ELF-1 (cell line): ENCODE measurements at places on chromosomes 2 and 18.

GRCh38 chr2:20456116-20456571, 9.3 kb downstream of the RHOB start:
- DNase-seq, result no peak

GRCh38 chr2:166091439-166091838, 36.4 kb downstream of the SCN1A start:
- DNase-seq, result peak; percentile 4

- DNase-seq, result no peak
Measured at GRCh38 chr18:9333441-9334328, 888 bp upstream of the TWSG1 start.

DNA sequence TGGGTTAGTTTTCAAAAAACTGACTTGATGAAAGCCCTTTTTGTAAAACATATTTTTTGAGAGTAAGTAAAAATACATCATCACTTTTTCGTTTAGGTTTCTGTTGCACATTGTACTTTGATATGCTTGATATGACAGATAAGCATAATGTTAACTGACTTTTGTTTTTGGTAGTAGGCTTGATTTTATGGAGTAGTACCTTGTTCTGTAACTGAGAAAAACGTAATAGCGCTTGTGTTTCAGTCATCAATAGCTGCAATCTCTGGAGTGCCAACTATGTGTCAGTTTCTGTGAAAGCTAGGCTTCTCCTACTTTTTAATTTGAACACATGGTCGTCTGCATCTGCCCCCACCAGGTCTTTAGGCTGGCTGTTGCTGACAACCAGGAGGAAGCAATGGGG, 1.3 kb downstream of the LCLAT1 start:
- no peak for DNase-seq

DNA sequence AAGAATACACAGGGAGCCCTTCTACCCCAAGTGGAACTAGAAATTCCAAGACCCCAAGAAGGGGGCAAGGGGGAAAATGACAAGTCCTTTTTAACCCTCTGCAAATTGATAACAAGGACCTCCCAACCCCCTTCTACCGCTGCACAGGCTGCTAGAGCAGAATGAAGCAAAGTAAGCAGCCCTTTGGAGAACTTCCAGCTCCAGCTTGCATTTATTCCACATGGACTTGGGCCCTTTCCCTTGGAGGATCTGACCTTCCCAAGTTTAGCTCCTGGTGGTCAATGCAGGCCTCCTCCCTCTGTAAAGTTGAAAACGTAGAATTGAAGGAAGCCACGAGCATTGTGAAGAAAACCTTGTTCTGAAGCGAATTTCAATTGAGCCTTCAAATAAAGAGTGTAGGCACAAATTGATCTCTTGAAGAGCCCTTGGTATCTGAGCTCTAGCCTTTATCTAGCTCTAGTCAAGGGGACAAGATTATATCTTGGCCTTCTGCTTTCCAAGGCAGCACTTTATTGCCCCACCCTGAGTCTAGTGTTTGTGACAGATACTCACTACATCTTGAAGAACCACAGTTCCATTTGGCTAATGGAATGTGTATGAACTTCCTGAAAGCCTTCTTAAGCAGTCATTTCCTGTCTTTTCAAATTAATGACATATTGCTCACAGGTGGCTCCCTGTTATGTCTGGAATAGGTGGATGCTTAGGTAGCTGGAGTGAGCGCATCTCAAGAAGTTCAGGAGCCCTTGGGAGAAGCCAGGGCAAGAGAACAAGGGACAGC, 37.2 kb downstream of the SLC14A2 start:
- no peak for DNase-seq

DNA sequence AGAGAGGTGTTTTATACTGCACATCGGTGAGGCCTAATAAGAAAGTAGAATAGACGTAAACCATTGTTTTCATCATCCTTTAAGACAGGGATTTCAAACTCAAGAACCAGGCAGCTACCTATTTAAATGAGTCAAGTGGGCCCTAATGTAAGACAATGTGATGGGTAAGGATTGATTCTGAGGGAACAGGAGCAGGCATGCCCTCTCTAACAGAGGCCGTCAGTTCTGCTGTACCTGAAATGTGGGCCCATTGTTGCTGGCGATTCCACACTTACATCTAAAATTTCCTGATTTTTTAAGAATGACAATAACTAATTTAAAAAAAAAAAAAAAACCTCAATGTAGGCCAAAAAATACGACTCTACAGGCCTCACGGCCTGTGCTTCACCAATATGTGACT, 67.5 kb downstream of the ACSL3 start:
- DNase-seq, result no peak

DNA sequence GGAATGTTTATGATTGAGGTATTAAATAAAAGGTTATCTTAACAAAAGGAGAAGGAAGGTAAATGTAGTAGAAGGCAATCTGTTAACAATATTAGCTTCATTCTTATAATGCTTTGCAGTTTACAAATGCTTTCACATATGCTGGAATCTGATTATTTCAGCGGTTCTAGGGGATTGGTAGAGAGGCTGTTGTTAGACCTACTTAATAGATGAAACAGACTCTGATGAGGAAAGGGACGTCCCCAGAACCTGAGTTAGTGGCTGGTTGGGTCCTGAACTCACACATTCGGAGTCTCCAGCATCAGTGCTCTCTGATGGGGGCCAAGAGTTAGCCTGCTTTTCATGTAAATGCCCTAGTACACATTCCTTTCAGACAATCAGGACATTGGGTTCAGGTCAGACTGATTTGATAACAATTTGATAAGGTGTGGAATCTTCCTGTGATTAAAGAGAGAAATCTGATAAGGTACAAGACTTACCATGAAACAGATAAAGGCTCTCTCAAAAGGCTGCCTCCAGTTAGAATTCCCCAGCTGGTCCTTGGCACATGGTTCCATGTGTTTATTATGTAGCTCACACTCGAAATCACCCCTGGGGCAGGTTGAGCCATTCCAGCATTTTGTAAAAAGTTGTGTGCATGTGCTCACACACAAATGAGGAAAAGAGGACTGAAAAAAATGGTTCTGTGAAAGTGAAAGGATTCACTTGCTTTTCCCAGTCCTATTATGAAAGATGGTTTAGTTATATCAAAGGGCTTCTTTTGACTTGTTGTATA, 103.1 kb downstream of the GPD2 start:
- no peak for DNase-seq

DNA sequence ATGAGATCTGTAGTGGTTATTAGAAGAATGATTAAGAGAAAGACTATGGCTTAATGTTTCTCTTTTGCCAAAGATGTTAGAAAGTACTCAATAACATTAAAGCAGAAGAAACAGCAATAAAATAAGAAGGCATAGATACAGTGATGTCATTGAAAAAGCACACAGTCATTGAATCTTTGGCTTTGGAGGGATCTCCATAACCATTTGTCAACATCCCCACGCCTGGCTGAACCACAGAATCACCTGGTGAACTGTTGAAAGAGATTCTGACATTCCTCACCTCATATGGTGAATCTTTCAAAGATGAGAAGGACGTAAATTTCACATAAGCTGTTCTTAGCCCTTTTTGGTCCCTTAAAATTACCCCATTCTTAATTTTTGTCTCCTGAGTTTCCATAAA, 324.6 kb upstream of the NRP2 start:
- no peak for DNase-seq

- DNase-seq, result peak; percentile 66
Measured at GRCh38 chr18:77098538-77099174, 33.9 kb downstream of the MBP start.

DNA sequence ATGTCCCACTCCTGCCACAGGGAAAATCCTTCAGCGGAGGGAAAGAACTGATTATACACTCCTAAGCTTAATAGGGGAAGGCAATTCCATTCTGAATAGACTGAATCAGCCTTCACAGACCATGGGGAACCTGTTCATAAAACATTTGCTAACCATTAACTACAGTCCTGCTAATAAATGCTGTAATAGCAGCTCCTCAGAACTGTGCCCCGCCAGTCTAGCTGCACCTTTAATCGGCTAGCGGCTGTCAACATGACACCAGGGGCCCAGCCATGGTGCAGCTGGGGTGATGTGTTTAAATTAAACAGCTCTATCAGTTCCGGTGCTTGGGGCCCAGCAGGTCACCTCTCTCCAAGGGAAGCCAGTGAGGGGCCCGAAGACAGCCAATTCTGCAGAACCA, 77.8 kb downstream of the GALNT14 start:
- no peak for DNase-seq

- no peak for DNase-seq
Measured at GRCh38 chr2:178846458-178846802, 39.2 kb upstream of the TTN start.

DNA sequence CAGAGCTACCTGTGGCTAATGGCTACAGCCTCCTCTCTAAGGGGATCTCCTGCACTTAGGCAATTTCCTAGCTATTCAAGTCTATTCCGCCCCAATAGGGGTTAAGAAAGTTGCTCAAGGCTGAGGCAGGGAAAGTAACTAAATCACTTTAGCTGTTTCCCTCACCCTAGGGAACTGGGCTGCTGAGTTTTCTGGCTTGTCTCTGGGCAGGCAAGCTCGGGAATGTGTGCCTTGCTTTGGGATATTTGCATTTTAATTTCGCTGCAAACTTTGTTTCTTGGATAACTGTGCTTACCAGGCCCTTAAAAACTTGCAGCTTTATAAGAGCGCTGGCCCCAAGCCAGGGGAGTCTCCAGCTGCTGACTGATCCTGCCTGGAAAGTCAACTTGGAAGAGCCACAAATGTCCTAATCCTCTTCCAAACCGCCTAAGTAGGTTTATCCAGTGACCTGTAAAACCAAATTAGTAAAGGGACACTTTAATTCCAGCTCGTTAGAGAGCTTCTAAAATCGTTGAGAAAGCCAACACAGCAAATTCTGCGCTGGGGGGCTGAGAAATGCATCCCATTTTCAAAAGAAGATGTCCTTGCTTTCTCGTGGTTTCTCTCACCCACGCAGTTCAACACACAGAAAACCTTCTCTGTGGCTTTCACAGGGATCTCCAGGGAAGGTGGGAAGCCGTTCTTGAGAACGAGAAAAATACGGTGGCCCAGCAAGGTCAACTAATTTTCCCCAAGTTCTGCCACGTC, 59.5 kb upstream of the SP3 start:
- peak; percentile 69 for DNase-seq

DNA sequence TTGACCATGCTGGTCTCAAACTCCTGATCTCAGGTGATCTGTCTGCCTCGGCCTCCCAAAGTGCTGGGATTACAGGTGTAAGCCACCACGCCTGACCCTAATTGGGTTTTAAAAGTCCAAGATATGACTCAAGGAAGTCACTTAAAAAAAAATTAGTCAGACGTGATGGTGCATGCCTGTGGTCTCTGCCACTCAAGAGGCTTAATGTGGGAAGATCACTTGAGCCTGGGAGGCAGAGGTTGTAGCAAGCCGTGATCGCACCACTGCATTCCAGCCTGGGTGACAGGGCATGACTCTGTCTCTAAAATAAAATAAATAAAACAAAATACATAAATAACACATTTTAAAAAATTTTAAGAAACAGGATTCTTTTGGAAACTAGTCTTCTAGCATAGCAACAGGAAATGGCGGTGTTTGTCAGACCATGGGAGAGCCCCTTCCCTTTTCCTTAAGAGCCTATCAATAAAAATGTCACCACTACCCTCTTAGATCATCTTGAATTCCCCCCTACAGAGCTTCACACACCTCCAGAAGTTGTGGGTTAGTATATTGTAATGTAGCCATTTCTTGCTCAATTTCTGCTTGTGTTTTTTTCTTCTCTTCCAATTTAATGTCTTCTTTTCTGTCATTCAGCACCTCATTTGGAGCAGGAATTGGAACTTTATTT, 20.1 kb downstream of the SFT2D3 start:
- no peak for DNase-seq

GRCh38 chr2:100408941-100409340, 8.5 kb downstream of the CHST10 start:
- no peak for DNase-seq

- DNase-seq, result no peak
Measured at GRCh38 chr2:44838116-44838790, 103.2 kb upstream of the SIX3 start.

- no peak for DNase-seq
Measured at GRCh38 chr2:149033716-149034115, 4.8 kb upstream of the LYPD6B start.

DNA sequence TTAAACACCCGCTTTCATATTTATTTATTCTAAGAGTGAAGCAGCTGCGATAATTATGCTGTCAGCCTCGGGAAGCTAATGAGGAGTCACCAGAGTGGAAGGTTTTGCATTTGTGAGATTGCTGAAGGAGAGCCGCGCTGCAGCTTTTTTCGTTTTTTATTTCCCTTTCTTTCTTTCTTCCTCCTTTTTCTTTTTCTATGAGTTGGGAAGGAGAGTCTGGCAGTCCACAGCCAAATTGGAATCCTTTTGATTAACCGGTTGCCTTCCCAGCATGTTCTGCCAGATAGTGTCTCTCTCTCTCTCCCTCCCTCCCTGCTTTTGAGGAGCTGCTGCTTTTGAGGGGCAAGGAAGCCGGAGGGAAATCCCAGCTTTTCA, 82.1 kb downstream of the CDK15 start:
- DNase-seq, result no peak

DNA sequence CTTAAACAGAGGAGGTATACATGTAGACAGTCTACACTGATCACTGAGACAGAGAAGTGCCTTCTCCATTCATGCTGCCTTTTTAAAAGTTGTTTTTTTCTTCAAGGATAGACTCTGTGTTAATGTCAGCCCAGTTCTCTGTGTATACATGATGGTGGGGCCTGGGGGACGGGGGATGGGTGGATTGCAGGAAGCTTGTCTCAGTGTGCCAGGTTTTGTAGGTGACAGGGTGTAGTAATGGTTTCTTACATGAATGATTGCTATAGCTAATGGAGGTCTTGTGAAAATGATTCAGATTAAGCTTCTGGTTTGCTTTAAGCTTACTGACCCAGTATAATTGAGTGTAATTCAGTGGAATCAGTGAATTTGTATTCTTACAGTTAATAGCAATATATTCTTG, 423.6 kb downstream of the PTPRM start:
- DNase-seq, result no peak

DNA sequence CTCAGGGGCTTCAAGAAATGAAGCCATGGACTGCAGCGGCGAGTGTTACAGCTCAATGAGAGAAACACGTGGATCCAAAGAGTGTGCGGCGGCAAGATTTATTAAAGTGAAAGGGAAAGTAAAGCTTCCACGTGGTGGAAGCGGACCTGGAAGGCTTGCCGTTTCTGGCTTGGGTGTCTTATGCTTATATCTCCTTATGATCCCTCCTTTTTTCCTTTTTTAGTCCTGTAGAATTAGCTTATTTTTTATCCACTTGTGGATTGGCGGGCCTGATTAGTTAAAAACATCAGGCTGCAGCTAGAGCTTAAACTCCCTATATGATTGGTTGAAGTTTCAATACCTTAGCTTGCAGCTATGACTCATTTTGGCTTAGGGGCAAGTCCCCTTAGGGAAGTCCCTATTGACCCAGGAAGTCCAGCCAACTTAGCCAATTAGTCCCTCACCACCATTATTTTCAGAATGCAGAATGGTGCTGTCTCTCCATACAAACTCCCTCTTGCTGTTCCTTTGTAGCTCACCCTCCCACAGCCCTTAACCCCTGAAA, 11.6 kb upstream of the HNMT start:
- DNase-seq, result no peak

GRCh38 chr2:71937396-71937795, 210.3 kb downstream of the CYP26B1 start:
- DNase-seq, result no peak

- DNase-seq, result no peak
Measured at GRCh38 chr2:8819194-8819593, 18.2 kb downstream of the KIDINS220 start.

GRCh38 chr2:175435012-175435411, 253.5 kb upstream of the ATP5MC3 start:
- no peak for DNase-seq
